Left hindlimb (tissue), 1 donor: ENCODE measurements at places on chromosomes 13 and 19.

- DNase-seq: no peak
These were observed 16.6 kb upstream of the RAB8A start for GRCh38 chr19:16095071-16095571.

DNA sequence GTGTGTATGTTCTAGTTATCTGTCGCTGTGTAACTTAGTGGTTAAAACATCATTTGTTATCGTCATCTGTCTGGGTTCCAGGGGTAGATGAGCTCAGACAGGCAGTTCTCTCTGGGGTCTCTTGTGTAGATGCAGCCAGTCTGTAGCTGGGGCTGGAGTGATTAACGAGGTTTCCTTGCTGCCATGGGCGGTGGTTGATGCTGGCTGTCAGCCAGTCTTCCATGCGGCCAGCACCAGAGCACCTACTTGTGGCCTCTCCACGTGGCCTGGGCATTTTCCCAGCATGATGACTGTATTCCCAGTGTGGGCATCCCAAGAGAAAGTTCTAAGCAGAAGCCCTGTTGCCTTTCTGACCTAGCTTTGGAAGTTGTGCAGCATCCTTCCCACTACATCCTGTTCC is 10.7 kb downstream of the ERCC5 start:
- DNase-seq: no peak

DNA sequence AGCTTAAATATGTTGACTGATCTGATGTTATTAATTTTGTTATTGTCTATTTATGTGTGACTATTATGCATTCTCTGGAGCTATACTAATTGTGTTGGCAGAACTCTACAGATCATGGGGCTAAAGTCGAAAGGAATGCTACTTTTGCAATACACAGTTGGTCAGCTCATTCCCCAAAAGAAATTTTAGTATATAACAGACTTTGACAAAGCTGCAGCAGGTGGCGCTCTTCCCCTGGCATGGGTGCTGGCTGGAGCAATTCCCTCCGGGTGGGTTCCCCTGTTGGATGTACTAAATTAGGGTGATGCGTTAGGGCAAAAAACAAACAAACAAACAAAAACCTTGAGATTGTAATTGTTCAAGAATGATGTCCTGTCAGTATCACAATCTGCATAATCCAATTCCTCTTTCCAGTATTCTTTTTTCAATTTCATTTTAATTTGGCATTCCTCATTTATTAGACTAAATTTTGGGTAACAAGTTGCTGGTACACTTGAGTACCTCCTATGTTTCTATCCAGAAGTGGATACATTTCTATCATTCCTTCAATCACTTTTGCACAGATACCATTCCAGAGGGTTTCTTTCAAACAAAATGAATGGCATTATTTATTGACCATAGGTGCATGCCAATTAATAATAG is 322.8 kb upstream of the EDNRB start:
- DNase-seq: peak; percentile 16

DNA sequence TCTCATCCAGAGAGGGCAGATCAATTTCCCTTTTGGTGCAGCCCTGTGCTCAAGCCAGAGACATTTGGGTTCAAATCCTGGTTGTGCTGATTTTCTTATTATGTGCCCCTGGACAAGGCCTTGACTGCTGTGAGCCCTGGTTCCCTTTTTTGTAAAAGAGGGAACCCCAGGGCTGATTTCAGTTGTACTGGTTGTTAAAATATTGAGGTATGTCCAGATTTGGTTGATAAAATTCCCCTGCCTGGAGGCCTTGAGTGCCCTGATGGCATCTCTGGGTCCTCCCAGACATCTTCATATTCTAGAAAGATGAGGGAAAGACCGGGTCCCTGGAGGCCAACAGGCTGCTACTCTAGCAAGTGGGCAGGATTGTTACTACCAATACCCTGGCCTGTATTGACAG is 14.4 kb upstream of the PLAUR start:
- no peak for DNase-seq

DNA sequence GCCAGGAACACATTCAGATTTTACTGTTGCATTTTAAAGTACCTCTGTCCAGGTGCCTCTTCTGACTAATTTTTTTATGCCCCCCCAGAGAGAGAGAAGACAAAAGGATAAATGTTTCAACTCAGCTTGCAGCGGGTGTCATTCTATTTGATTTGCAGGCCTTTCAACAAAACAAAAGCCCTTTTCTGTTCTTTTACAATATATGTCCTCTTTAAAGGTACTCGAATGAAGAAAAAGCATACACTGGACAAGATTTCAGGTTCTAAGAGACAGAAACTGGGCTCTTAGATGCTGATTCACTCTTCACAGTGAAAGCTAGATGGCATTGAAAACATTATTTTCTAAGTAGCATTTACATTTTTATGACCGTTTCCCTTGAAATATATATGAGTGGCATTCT is 2.9 kb upstream of the FRY start:
- DNase-seq: no peak

DNA sequence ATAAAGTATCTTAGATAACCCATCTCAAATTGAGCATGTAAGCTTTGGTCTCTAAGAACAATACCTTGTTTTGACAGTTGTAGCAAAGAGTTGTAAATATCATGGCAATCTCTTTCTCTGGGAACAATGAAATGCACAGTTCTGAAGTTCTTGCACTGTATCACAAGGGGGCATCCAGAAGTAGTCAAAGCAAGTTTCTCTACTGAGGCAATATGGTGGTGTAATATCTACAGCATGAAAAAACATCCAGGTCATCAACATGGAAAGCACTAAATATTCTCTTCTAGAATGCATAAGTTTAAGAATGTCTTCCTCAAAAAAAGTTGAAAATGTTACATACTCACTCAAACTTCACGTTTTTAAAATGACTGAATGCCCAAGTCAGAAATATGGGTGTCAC is 19.6 kb downstream of the MTMR6 start:
- DNase-seq: no peak

- DNase-seq: no peak
These were observed 12.2 kb downstream of the PPP1R12C start for GRCh38 chr19:55105237-55105636.

- DNase-seq: no peak
These were observed 22.2 kb upstream of the ZNF100 start for GRCh38 chr19:21789466-21790085.

- no peak for DNase-seq
These were observed 10.3 kb downstream of the ZNF480 start for GRCh38 chr19:52307275-52307674.

DNA sequence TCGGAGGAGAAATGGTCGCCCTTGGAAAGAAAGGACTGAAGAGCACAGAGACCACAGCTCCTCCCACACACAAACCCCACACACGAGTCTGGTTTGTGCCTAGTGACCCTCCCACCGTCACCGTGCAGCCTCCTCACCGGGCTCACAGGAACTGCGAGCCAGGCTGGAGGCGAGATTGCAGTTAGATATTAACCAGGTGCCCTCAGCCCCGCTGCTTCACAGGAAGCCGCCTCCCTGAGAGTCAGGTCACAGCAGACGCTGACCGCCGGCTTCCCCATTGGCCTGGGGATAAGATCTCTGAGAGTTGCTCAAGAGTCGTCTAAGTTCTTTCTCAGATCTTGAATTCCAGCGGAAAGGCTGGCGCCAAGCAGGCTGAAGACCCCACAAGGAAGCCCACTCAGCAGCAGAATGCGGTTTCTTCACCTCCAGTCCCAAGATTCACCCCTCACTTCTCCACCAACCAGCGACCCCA is 870 bp downstream of the ZNF44 start:
- peak; percentile 55 for DNase-seq

DNA sequence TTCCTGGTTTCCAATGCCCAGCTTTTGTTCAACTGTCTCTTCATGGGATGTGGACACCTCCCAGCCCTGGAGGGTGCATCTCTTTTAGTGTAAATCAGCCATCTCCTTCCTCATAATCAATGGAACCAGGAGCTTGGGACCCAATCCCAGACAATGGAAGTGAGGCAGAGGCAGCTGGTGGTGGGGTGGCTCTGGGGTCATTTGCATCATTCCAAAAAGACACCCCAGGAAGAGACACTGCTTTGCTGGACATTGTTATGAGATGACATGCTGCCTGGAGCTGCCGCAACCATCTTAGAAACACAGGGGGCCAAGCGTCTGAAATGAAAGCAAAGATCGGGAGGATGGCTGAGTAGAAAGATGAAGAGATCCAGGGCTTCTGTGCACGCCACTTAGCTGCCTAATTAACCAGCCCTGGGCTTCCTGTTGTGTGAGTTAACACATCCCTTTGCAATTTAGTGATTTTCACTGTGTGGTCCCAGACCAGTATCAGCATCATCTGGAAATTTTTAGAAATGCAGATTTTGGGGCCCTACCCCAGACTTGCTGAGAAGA is 36.1 kb downstream of the IRS2 start:
- DNase-seq: no peak
